ENCODE measurements at places on chromosomes 6 and 20. TPM values are rescaled to one million over a fixed set of nuclear protein-coding genes. Genes with fewer than 3 reads are reported as not detected.

The OVOL2 gene
- 6.4 TPM for total RNA-seq

The CASS4 gene
- total RNA-seq = not detected

The ID4 gene
- total RNA-seq = 14.0 TPM

The NT5E gene
- 0.33 TPM for total RNA-seq

The FOXA2 gene
- not detected for total RNA-seq

The MUCL3 gene
- 0.20 TPM for total RNA-seq

The PAK5 gene
- total RNA-seq = 0.20 TPM

The PLG gene
- not detected for total RNA-seq

The SUPT3H gene
- 22.5 TPM for total RNA-seq

The RCAN2 gene
- 3.0 TPM for total RNA-seq

- DNase-seq = no peak
Observed at GRCh38 chr6:149723771-149724417, 6.0 kb upstream of the LATS1 start.

DNA sequence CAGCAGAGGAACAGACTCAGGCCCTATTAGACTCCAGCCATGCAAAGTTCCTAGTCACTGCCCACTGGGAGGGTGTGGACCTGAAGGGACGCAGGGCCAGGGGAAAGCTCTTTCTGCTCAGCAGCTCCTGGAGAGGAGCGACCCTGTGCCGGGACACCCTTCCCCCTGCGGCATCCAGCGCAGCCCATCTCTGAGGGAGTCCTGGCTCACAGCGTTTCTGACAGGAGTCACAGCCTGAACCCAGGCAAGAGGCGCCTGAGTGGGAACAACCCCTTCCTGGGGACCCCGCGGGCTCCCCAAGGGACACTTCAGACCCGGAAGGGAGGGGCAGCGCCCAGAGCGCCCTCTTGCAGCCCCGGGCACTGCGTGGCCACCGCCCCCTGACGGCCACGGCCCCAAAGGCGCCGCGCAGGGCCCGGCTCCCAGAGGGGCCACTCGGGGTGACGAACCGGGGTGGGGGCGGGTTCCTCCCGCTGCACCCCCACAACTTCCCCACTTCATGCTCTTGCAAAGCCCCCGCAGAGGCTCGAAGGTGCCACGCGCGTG is 862 bp downstream of the UCKL1 start:
- DNase-seq = no peak

GRCh38 chr20:48809673-48810072 is 18.1 kb downstream of the PREX1 start:
- no peak for DNase-seq

- no peak for DNase-seq
Observed at GRCh38 chr20:22848364-22848763, 186.7 kb upstream of the SSTR4 start.

DNA sequence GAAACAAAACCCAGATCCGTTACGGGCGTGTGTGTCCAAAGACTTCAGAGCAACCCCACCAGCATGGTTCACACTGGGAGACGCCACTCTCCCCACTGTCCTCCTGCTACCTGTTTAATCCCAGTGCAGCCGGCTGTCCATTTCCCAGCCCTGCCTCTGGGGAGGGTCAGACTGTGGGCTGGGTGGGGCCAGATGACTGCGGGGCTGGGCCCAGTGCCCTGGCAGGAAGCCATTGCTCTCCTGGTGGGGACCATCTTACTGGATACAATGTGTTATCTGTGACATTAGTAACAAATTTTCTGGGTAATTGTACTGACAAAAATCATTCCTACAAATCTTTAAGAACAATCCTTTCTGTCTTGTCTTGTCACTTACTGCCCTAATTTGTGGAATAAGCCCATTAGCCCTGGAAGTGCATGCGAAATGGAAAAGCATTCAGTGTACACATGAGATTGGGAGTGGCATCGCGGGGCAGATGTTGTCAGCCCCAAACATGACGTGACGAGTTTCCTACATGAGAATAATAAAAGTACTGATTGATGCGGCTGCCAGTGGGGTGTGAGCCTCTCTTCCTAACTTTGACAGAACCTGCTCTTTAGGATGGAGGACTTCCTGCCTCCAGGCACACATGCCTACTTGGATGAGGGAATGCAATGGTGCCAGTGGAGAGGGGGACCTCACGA is 37.9 kb upstream of the PCMTD2 start:
- DNase-seq = no peak

GRCh38 chr6:113949499-113949898 is 21.4 kb downstream of the HDAC2 start:
- no peak for DNase-seq

DNA sequence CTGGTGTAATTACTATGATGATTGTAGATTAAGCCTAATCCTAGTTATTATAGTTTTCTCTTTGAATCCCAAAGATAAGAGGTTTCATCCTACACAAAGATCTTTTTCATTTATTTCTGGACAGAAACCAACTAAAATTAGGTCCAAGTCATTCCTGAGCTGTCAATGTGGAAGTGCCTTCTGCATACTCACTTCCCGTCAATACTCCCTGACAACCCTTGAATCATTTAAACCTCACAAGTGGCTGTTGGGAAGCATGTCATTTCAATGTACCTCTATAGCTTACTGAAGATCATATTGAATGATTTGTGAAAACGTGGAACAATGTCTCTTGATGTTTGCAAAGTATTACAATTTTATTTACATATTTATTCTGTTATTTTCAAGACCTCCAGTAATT is 274.1 kb downstream of the HACE1 start:
- no peak for DNase-seq

DNA sequence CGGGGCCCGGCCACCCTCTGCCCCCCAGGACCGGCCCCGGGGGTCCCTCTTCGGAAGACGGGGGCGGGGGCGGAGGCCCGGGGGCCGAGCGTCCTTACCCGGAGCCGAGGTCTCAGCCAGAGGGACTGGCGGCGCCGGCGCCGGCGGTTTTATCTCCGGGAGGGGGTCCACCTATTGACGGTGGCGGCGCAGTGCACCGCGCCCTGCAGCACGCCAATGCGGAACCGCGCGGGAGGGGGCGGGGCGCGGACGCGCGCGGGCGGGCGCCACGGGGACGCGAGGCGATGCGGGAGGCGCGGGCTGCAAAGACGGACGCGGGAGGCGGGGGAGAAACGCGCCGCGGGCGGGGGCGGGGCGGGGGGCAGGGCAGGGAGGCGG is at the start of gene EEF1A2:
TSS of gene EEF1A2 (minus strand) at position 124 of the 378 bp plus-strand sequence. CDS start 1,320 bp downstream, outside the sequence.
- DNase-seq = peak; percentile 31

- DNase-seq = no peak
Observed at GRCh38 chr6:16446273-16446672, 207.9 kb downstream of the GMPR start.

- DNase-seq = peak; percentile 18
Observed at GRCh38 chr20:1328680-1329330, at the start of gene SDCBP2. TSS of gene SDCBP2 (minus strand) at chr20:1329139. CDS start at chr20:1320416, 8,723 bp downstream.

GRCh38 chr20:13322621-13323020 is 101.5 kb downstream of the ISM1 start:
- DNase-seq = no peak

DNA sequence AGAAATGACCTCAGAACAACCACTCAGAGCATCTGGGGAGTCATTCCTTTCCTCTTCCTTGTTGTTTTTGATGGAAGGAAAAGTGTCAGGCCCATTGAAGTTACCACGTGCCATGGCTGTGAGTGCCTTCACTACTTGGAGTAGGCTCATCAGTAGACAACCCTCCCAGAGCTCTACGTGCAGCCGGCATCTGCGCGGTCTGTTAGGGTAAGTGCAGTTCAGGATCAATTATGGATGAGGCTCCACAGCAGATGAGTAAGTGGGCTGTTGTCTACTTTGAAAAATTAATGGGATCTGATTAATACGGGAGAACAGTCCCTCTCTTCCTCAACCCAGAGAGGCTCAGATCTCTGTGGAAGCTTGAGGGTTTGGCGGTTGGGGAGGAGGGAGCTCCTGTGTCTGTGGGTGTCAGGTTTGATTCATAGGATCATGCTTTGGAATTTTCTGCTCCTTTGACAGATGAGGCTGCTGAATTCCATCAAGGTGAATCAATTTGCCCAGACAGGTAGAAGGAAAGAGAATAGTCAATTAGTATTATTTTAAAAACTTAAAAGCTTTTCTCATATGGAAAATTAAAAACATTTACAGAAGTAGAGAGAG is 93.8 kb upstream of the TOX2 start:
- DNase-seq = no peak

DNA sequence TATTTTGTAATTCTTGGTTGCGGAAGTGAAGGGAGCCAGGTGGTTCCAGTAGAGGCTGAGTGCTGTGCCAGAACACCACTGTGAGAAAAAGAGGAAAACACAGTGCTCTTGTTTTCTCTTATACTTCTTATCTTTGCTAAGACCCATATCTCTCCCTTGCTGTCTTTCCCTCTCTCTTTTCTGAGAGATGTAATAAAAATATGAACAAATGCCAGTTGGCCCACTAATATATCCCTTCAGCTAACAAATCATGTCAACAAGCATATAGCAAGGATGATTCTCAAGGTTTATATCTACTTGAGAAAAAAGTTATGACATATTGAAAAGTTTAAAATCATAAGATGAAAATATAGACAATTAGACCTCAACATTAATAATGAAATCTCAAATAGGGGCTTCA is 758.3 kb downstream of the HDGFL1 start:
- DNase-seq = no peak

DNA sequence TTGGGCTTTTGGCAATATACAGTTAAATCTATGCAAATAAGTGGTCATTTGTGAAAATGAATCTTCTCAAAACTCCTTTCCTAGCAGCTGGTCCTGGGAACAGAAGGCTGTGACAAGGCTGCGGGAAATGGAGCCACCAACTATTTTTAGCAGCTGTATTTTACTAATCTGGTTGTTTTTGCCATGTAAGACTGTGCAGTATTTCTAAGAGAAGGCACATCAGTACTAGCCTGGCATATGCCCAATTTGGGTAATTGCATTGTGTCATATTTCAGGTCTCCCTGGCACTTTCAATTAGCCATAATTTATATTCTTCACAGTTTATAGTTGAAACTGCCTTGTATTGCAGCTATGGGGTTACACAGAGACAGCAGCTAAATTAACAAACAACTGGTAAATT is 109.6 kb downstream of the MANEA start:
- no peak for DNase-seq

DNA sequence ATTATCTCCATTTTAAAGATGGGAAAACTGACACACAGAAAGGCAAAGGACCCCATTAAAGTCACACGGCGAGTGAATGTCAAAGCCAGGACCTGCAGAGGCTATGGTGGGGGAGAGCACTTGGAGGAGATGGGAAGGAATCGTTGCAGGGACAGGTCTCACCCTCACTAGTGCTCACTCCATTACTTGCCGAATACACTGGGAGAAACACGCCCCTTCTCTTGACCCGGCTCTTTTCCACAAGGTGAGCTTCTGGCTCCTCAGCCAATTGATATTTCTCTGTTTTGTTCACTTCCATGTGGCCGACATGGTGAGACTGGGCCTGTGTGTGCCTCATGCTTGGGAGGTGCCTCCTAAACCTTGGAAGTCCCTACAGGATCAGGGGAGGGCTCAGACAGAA is 117.8 kb upstream of the KCNG1 start:
- peak; percentile 4 for DNase-seq

DNA sequence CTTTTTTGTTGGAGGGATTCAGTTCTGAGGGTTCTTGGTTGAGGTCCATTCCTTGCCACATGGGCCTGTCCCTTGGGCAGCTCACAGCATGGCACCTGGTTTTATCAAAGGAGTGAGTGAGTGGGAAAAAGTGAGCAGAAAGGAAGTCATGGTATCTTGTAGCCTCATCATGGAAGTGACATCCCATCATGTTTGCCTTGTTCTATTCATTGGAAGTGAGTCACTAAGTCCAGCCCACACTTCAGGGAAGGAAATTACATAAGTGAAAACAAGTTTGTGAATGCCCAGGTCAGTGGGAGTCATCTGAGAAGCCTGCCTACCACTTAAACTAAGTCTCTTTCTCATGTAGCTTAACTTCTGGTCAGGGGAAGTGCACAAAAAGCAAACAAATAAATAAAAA is 32.8 kb upstream of the ZNFX1 start:
- no peak for DNase-seq

DNA sequence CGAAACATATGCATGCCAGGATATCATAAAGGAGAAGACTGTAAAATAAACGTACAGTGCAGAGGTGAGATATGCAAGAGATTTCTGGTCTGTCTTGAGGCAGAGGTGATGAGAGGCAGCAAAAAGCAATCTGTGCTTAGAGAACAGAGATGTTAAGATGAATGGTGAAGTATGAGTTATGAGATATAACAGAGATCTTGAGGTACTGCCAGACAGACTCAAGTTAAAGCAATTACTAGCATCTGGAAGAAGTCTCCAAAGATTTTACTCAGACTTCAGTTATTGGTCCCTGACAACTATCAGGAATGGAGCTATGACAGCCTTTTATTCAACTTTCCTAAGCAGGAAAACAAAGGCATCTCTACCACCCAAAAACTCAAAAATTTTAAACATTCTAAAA is 122.8 kb upstream of the DST start:
- no peak for DNase-seq

DNA sequence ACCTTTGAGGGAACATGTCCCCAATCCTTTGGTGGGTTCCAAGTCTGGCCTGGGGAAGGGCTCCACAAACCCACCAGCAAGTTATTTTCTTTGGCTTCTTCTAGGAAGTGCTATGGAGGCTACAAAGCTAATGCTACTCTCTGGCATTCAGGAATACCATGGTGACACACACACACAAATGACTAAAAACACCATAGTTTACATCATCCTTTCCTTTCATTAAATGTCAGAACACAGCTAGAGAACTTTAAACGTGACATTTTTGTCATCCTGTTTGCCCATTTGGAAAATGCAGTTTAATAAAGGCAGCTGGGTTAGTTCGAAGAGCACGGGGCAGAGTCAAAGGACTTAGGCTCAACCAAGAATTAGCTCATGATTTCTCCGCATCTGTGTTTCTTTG is 40.2 kb upstream of the PROKR2 start:
- DNase-seq = no peak

- peak; percentile 56 for DNase-seq
Observed at GRCh38 chr6:156396791-156397418, 380.3 kb upstream of the ARID1B start.

DNA sequence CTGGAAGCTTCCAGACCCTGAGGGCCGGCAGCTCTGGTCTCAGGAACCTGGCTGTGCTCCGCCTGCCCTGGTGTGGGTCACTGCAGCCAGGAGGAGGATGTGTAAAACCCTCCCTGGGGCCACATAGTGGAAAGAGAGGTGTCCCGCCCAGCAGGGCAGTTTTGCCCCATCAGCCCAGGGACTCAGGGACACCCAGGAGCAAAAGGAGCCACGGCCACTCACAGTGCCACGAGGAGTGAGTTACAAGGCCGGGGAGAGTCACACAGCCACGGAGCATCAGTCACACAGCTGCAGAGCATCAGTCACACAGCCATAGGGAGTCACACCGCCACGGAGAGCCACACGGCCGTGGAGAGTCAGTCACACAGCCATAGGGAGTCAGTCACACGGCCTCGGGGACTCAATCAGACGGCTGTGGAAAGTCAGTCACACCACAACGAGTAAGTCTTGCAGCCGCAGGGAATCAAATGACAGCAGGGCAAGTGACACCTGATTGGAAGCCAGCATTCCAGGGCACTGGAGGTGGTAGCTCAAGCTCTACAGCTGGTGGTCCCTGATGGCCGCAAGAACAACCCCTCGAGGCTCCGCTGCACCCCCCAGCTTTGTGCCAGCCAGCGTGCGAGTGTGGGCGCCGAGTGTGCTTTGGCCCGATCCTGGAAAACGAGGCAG is 60.9 kb downstream of the DLL1 start:
- DNase-seq = no peak

DNA sequence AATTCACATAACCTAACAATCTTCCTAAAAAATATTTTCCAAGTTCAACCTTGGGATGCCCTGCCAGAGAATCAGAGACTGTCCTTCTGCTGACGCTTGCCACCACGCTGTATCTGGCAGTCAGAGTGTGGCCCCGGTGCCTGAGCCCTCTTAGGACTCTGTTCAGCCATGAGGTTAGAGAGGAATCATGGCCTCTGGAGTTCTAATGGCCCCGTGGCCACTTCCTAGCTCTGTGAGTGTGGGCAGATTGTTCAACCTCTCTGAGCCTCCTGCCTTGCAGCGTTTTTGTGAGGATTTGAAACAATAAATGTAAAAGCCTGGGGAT is 2.2 kb downstream of the BPHL start:
- DNase-seq = no peak
